Frontal cortex (tissue), 4 donors: ENCODE measurements at places on chromosomes 16 and 17. TPM values are rescaled to one million over a fixed set of nuclear protein-coding genes. Genes with fewer than 3 reads are reported as not detected.

Gene KCNJ18
- total RNA-seq = not detected

GRCh38 chr17:17231621-17232302 is 5.2 kb downstream of the FLCN start:
- DNase-seq = no peak

DNA sequence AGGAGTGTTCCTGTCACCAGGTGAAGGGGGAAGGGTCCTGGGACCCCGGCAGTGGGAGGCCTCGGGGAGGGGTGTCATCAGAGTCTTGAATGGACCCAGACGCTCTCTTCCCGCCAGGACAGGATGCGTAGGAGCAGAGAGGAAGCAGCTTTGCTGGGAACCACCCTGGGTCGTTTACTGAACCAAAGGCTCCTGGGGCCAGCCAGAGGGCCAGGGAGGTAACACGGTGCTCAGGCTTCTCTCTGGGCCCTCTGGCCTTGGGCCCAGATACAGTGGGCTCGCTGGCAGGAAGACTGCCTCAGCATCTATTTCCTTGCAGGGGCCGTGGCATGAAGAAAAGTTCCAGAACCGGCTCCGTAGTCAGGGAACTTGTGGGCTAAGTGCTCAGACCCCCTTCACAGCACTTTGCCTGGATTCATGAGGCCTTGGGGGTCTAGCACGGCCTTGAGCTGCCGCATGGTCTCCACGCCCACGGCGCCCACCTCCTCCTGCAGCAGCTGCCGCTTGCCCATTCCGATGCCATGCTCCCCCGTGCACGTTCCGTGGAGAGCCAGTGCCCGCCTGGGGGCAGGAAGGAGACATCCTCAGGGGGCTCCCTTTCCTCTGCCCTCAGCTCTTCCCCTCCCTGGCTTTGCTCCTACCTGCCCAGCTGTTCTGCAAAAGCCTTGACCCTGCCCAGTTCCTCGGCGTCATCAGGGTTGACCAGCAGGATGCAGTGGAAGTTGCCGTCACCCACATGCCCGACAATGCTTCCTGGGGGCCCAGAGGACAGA is 4.4 kb downstream of the LDHD start:
- no peak for DNase-seq

GRCh38 chr16:9027070-9027799 is 63.5 kb upstream of the USP7 start:
- no peak for DNase-seq

- DNase-seq = peak; percentile 42
These were observed 700 bp downstream of the UBN1 start for GRCh38 chr16:4847774-4848587.

- DNase-seq = no peak
These were observed 10.1 kb upstream of the MRPL38 start for GRCh38 chr17:75914643-75915267.

- DNase-seq = peak; percentile 73
These were observed 3.5 kb downstream of the KRT10 start for GRCh38 chr17:40818733-40819527.
